ENCODE measurements at places on chromosomes 1 and 21.

DNA sequence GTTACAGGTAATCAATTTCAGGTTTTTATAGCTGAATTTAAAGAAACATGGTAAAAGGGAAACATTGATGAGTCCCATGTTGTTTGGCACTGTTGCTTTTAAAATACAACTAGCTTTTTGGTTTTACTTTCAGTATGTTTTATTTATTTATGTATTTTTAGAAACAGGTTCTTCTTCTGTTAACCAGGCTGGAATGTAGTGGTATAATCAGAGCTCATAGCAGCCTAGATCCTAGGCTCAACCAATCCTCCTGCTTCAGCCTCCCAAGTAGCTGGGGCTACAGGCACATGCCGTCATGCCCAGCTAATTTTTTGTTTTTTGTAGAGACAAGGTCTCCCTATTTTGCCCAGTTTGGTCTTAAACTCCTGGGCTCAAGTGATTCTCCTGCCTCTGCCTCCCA, 50.4 kb downstream of the CTTNBP2NL start:
- DNase-seq: no peak

DNA sequence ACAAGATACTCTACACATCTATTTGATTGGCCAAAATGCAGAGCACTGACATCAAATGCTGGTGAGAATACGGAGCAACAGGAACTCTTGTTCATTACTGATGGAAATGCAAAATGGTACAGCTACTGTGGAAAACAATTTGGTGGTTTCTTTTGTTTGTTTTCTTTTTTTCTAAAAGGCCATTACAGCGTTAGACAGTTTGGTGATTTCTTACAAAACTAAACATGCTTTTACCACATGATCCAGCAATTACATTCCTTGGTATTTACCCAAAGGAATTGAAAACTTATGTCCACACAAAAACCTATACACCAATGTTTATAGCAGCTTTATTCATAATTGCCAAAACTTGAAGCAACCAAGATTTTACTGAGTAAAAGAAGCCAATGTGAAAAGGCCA, 66.4 kb upstream of the FBXO28 start:
- no peak for DNase-seq

DNA sequence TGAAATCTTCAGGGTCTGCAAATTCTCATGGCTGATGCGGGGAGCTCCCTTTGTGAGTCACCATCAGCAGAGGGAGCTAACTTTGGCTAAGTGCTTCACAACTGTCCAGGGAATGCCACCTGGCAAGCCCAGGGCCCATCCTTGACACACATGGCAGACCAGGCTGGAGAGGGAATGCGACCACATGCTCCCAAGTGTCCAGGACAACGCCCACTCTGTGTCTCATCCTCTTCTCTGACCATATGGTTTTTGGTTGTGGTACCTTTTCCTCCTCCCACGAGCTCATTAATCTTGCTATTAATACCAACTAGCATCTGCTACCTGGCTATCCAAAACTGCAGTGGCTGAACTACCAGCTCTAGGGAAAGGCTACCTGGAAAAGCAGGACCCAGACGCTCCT, 37.1 kb upstream of the CLSTN1 start:
- no peak for DNase-seq

DNA sequence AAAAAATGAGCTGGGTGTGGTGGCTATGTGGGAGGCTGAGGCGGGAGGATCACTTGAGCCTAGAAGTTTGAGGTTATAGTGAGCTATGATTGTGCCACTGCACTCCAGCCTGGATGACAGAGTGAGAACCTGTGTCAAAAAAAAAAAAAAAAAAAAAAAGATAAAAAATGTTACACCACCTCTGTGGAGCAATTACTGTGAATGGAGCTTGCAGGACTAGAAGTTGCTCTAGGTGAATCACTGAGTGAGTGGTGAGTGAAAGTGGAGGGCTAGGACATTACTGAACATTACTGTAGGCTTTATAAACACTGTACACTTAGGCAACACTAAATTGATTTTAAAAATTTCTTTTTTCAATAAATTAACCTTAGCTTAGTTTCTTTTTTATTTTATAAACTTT, 21.9 kb downstream of the TLCD4 start:
- DNase-seq: no peak

DNA sequence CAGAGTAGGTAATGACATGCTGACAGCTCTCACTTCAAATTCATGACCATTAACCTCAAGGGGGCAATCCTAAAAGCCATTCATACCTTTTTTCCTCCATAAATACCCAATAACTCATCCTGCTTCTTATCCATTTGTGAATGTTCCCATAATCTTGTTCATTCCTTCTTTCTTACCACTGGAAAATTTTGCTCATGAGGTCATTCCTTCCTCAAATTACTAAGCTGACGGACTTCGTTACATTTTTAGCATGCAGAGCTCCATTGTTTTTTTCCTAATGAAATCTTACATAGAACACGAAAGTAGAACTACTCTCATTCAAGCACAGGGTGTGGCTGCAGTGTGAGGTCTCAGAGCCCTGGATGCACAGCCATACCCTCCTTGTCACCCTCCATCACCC, 276.5 kb upstream of the DPYD start:
- DNase-seq: no peak

GRCh38 chr1:224203243-224204016, 20.4 kb downstream of the DEGS1 start:
- no peak for DNase-seq
